Germinal center (tissue), 1 donor: ENCODE measurements at places on chromosomes 6 and 20.

GRCh38 chr6:35040398-35040797, 100.7 kb downstream of the TCP11 start:
- DNase-seq: no peak

GRCh38 chr6:148857798-148858390, 111.1 kb downstream of the UST start:
- DNase-seq: no peak

- DNase-seq: no peak
These were observed 117.6 kb downstream of the DST start for GRCh38 chr6:56524891-56525703.

- DNase-seq: no peak
These were observed 51.9 kb downstream of the RNF217 start for GRCh38 chr6:125013938-125014660.

- no peak for DNase-seq
These were observed 12.2 kb upstream of the TRPC4AP start for GRCh38 chr20:35104685-35105295.

GRCh38 chr20:54267483-54268003, 59.7 kb downstream of the PFDN4 start:
- DNase-seq: no peak
